Stimulated activated CD4-positive, alpha-beta T cell treated with anti-CD3 and anti-CD28 coated beads, Interleukin-2, amount 100 ng/mL, for 4 hours (primary cell): ENCODE measurements at places on chromosomes 12 and 14.

GRCh38 chr12:98591209-98591608, 2.3 kb upstream of the SLC25A3 start:
- no peak for DNase-seq

- no peak for DNase-seq
Measured at GRCh38 chr12:111143271-111143670, 222.9 kb upstream of the MYL2 start.

- DNase-seq: no peak
Measured at GRCh38 chr12:40953076-40953475, 235.0 kb upstream of the PDZRN4 start.

- no peak for DNase-seq
Measured at GRCh38 chr14:72788255-72788654, 105.6 kb downstream of the DPF3 start.

DNA sequence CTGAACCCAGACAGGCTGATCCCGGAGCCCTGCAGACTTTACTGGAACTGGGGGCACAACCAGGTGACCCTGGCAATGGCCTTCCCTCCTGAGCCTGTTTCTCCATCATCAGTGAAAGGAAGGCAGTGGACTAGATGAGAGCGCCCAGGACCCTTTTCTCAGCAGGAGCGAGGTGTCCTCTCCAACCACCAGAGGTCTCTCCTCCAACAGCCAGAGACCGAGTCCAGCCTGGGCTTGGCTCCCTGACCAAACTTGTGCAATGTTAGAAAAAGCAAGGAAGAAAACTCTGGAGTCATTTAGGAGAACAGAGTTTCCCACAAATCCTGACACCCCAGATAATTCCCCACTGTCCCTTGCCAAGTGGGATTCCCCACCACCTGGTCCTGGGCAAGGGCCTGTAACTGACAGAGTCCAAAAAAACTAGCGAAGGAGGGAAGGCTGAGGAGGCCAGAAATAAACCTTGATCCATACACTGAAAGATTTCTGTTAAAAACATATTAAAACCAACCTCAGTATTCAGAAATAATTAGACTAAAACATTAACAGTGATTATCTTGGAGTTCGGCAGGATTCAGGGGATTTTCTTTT, 9.0 kb downstream of the RPS6KL1 start:
- no peak for DNase-seq

GRCh38 chr12:65945457-65945856, 121.2 kb downstream of the HMGA2 start:
- no peak for DNase-seq

DNA sequence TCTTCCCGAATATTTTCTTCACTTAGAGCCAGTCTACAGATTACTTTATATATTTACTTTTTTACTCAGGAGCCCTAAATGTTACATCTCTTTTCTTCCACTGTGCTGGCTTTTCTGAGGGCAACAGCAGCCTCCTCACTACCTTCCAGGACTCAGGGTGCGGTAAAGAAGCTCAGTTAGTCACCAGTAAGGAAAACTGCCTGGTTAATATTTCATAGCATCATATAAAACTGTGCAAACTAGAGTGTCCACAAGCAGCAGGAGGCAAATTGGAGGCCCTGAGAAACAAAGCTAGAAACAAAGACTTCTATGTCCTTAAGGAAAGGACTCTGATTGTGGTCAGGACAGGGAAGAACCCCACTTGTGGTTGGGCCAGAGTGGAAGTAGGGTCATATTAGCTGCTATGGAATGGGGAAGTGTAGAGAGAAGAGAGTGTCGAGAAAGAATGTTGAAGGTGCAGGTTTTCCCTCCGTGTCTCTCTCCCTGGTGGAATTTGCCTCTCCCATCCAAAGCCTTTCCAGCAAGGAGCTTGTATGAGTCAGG, 220.1 kb downstream of the SLC15A4 start:
- no peak for DNase-seq

DNA sequence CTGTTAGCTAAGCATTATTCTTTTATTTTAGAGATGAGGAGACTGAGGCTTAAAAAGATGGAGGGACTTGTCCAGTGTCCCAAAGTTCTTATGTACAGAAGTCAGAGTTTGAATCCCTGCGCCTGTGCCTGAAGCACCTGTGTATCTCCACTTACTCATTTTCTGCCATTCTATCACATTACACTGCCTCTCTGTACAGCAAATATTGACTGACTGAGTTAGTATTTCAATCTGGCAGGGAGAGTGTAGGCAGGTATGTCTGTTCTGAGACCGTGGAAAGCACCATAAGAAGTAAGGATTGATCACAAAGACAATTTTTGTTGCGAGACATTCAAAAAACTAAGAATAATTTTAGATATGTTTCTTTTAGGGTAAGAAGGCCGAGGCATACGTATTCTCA, 162.7 kb downstream of the KITLG start:
- DNase-seq: no peak

DNA sequence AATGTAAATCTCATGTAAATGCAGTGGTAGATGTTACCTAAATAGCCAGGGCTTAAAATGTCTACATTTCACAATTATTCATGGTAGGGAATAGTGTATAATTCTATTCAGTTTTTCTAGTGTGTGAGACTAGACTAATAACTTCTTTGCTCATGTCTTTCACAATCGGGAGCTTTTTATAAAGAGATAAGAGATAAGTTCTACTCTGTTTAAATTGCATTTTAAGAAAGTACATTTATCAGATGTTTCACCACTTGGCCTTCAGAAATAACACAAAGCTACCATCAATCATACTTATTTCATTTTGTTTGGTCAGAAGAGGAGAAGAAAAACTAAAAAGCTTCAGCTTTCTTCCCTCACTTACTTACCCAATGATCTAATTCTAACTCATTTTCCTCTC, 725.5 kb upstream of the FLRT2 start:
- DNase-seq: no peak

GRCh38 chr12:124087266-124088051, 114.4 kb downstream of the ZNF664 start:
- no peak for DNase-seq

DNA sequence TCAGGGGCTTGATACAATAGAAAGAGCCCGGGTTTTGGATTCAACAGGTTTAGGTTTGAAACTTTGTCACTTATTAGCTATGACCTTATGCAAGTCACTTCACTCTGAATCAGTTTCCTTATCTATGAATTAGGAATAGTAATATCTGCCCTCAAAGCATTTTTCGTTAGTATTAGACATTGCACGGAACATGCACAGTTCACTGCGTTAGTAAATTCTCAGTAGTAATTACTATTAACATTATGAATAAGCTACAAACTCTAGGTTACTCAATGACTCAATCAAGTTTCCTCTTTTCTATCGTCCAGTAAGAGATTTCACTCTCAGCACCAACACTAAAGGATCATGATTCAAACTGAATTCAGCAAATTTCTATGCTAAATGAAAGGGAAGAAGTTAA, 150.3 kb downstream of the CEP83 start:
- DNase-seq: no peak

GRCh38 chr12:25126746-25127145, 68.2 kb downstream of the DNAI7 start:
- no peak for DNase-seq

DNA sequence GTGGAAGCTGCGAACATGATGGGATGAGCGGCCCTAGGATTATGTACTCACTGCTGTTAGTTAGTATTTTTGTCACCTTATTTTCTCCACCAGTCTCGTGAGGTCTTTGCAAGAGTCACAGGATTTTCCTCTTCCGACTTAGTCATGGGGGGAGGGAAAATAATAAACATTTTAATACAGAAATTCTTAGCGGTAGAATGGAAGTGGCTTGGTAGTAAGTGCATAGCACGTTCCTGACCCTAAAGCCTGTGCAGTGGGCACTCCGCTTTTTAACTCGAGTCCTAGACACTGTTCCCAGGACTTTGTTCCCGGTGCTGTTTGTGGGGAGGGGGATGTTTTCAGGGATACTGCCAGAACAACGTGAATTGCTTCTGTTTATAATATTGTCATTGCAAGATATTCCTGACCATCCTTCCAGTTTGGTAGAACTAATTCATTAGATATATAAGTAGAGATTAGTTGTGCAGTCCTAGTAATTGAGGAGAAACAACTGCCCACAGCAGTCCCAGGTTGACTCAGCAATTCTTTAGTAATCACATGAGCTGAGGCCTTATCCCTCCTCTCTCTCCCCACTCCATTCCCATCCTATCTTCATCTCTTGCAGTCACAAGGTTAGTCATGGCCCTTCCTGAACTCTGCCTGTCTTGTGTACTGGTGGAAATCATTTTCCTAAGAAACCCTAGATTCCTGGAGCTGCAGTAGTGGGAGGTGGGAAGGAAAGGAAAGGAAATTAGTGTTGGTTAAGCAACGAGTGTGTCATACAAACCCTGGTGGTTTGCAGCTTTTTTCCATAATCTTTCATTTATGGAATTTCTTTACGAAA, 799 bp downstream of the SLC38A6 start:
- DNase-seq: no peak

DNA sequence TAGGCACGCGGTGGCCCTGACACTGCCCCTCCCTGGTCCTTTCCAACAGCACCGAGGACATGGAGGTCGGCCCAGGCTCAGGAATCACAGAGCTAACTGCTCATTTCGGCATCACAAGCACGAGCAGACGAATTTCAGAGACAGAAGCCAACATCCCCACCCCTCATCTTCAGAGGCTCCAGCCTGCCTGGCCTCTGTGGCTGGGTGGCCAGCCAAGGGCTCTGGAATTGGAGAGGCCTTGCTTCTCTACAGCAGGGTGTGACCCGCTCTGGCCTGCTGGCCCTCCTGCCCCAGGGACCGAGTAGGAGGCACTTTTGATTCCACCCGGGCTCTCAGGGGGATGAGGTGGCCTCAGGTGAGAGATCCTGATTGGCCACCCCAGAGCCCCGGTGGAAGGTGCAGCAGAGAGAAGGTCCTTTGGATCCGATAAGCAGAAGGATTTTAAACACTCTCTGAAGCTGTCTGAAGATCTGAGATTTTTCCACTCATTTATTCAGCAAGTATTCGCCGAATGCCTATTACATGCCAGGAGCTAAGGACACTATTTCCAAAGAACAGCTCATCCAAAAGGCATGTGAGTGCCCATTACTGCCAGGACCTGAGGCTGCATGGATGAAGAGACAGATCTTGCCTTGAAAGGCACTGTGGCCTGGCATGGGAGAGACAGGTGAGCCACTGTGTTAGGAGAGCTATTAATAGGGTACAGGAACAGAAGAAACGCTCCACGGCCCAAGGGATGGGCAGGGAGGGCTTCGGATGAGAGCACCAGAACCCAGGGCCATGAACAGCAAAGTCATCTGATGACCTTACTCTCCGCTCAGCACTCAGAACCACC, 10.2 kb downstream of the BAG5 start:
- no peak for DNase-seq

DNA sequence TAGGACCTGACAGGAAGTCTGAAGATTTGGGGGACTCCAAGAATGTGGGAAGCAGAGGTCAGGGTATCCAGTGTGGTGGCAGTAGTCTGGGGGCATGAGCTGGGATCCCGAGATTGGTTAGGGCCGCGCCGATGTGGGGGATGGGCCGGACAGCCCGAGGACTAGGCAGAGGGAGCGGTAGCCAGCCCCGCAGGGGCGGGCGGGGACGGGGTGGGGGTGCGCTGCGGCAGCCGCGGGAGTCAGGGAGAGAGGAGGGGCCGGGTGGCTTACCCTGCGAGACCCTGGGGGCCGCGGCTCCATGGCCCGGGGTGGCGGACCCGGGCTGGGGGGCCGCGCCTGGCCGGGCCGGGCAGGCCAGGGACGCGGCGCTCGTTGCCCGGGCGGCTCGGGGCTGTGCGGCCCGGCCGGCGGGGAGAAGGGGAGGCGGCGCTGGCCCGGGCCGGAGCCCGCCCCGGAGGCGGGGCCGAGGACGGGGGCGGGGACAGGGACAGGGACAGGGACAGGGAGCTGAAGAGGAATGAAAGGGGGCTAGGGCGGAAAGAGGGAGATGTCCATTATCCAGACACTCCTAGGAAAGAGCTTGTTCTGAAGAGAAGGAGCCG, 5.6 kb downstream of the ZNF385A start:
- DNase-seq: no peak

DNA sequence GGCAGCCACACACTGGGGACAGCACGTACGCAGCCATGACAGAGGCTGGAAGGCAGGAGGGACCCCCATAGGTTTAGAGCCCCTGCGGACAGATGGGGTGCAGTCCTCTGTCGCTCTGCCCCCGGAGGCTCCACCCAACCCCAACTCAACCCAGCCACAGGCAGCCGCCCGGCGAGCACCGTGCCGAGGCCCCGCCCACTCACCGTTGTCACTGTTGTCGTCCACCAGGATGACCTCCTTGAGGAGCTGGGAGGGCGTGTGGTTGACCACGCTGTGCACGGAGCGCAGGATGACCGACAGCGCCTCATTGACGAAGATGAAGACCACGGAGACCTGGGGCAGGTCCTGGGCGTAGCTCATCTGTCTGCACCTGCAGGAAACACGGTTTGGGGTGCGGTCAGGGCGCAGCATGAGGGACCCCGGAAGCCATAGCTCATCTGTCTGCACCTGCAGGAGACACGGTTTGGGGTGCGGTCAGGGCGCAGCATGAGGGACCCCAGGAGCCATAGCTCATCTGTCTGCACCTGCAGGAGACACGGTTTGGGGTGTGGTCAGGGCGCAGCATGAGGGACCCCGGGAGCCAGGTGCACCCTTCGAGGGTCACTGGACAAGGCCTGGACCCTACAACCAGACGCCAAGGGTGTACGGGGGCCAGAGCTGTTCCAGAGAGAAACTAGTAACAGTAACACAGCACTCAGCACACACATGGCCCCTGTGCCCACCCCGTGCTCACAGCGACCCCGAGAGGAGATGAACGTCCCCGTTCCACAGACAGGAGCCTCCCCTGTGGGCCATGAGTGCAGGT, 66.9 kb downstream of the GALNT9 start:
- DNase-seq: no peak

DNA sequence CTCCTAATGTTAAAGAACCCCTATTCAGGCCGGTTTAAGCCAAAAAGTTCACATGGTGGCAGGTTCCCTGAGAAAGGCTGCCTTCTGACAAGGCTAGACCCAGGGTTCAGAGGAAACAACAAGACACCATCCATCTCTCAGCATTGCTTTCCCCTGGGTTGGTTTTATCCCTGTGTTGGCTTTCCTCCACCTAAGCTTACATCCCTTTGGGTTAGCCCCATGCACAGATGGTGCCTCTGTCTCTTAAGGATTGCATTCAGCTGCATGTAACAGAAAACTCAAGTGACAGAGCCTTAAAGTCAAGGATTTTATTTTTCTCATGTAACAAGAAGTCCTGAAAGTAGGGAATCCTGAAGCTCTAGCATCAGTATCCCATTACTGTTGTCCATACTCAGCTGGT, 42.8 kb upstream of the RIN3 start:
- DNase-seq: no peak

GRCh38 chr12:47616440-47616839, 89.4 kb downstream of the RPAP3 start:
- no peak for DNase-seq

- DNase-seq: no peak
Measured at GRCh38 chr14:100664841-100665510, 61.7 kb upstream of the DLK1 start.

DNA sequence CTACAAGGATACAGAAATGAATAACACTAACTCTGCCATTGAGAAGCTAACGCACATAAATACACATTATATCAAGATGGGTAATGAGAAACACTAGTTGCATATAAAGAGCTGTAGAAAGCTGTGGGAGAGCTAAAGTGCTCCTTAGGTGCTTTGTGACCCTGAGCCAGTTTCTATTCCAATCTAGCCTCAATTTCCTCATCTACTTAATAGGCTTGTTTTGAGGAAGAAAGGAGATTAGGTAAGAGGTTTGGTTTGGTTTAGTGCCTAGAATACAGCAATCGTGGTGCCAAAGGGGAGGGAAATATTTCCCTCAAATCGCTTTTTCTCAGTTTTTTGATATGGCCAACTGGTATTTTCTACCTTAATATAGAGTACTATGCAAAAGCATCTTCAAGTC, 994 bp downstream of the SRP54 start:
- no peak for DNase-seq

GRCh38 chr12:124578445-124578844, 11.0 kb upstream of the NCOR2 start:
- DNase-seq: no peak
